Peyer's patch (tissue), 4 donors: ENCODE measurements at places on chromosomes 1 and 21.

GRCh38 chr1:186154651-186155050 lies 220.4 kb downstream of the TPR start:
- DNase-seq: no peak

- DNase-seq: no peak
Measured at GRCh38 chr1:47423872-47424271, 7.8 kb downstream of the FOXE3 start.

GRCh38 chr1:31708324-31708723 lies 4.5 kb upstream of the COL16A1 start:
- DNase-seq: no peak

- DNase-seq: no peak
Measured at GRCh38 chr1:22096036-22096435, 43.5 kb downstream of the CDC42 start.
